ENCODE measurements at places on chromosomes 2 and 18.

GRCh38 chr2:102749938-102750337 is 11.9 kb upstream of the TMEM182 start:
- DNase-seq = no peak

DNA sequence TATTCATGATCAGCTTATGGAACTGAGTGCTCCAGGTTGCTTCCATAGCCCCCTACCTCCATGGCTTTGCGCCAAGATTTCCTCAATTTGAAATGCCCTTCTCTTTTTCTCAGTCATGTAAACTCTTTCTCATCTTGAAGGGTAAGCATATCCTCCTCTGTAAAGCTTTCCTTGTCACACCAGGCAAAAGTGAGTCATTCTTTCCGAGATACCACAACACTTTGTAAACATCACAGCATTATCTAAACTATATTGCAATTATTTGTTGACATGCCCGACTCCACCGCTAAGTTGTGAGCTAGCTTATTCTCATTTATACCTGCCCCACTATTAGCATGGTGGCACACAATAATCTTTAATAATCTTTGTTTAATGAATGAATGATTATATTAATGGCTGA is 419.5 kb upstream of the CHST9 start:
- no peak for DNase-seq

DNA sequence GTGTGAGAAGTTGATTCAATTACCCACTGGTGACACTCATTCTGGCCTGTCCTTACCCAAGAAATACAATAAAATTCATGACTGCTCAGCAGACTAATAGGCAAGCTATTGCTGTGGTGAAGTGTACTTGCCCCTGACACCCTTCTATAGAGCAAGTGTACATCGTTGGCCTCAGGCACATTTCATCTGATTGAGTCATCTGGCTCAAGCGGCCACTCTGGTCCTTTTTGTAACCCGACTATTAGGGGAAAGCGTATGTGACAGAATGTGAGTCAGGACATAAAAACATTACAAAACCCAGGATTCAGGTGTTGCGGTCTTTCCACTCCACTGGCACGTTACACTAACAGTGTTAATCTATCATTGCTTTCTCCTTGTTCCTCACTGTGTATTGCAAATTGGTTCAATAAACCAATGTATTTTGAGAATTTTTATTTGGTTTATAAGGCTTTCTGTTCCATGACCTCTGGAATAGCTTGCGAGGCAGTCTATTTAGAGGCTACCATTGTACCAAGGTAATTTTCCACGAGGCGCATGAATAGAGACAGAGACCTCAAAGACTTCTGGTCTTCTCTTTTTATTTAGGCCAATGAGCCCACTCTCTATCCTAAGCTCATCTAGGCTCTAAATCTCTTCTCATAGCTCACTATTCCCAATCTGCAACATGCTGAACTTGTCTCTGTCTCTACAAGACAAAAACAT is 10.2 kb upstream of the TTC32 start:
- no peak for DNase-seq

GRCh38 chr18:14927701-14928100 is 179.7 kb downstream of the ANKRD30B start:
- DNase-seq = no peak

- no peak for DNase-seq
These were observed 83.8 kb downstream of the MBD2 start for GRCh38 chr18:54140641-54141040.

- DNase-seq = no peak
These were observed 121.9 kb upstream of the MYT1L start for GRCh38 chr2:2452961-2453360.

GRCh38 chr2:137192366-137193310 is 427.3 kb downstream of the THSD7B start:
- no peak for DNase-seq

GRCh38 chr18:45050712-45051601 is 370.3 kb downstream of the SETBP1 start:
- no peak for DNase-seq

DNA sequence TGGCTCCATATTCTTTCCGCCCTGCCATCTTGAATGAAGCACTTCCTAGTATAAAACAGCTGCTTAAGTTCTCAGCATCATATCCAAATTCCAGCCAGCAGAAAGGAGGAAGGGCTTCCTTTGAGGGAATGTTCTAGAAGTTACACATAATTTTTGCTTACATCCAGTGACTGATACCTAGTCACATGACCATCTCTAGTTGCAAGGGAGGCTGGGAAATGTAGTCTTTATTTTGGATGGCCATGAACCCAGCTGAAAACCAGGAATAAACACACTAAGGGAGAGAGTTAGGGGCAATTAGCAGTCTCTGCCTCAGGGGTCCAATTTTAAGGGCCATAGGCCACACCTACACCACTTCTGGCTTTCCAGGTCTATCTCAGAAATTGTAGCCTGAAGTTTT is 57.8 kb upstream of the LMAN1 start:
- DNase-seq = no peak

- DNase-seq = no peak
These were observed 120.0 kb upstream of the RBMS1 start for GRCh38 chr2:160613466-160614153.

GRCh38 chr18:28712796-28713425 is 536.0 kb upstream of the CDH2 start:
- no peak for DNase-seq

DNA sequence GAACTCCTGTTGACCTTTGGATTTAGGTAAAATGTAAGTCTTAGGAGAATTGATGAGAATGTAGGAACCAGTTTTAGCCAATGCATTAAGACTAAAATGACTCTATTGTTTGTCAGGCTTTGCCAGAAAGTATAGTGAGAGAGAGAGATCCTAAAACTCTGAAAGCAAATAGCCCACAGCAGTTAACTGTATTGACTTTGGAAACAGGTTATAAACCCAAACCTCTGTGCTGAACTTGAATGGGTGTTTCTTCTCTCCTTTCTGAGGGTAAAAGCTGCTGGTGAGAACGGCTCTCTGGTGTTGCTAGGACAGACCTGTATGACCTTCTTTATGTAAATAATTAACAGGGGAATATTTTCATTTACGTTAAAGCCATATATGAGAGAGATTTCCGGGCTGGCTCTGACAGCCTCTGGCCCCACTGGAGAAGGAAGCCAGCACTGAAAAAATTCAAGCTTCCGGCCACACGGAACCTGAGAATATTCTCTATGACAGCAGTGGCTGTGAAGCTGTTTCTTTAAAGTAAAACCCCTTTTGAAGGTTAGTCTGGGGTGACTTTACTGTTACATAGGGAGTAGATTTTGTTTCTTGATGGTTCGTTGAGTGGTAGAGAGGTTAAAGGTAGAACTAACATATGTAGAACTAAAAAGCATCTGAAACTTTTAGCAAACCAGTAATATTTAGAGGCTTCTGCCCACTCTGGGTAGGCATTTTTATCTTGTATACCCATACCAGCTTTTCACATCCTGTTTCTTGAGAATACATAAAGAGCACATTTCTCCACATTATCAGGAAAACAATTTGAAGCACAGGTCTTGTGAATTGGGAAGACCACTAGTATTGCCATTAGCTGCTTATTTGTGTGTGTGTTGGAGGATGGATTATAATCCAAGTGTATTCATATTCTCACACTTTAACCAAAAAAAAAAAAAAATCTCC is 123.8 kb downstream of the SPTBN1 start:
- DNase-seq = no peak

- DNase-seq = no peak
These were observed 11.7 kb downstream of the COLEC11 start for GRCh38 chr2:3606370-3607201.

DNA sequence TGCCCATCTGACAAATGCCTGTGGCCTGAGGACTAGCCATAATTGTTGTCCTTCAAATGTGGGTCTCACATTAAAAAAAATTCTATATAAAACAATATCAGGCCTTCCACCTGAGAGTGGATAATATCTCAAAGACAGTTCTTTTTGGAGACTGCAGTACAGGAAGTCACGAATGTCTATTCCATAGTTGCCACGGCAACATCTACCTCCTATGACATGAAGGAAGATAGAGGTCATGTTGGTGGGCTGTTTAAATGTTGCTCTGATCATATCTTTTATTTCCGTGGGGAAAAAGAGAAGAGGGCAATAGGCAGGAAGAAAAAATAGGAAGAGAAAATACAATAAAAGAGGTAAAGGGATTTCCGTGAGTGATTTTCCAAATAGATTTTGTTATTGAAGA is 151.8 kb downstream of the ARL6IP6 start:
- no peak for DNase-seq

- DNase-seq = no peak
These were observed 312.3 kb upstream of the PIK3C3 start for GRCh38 chr18:41642756-41643155.

GRCh38 chr2:19120941-19121750 is 237.3 kb downstream of the OSR1 start:
- no peak for DNase-seq

GRCh38 chr2:100581277-100581612 is 18.5 kb downstream of the PDCL3 start:
- no peak for DNase-seq

DNA sequence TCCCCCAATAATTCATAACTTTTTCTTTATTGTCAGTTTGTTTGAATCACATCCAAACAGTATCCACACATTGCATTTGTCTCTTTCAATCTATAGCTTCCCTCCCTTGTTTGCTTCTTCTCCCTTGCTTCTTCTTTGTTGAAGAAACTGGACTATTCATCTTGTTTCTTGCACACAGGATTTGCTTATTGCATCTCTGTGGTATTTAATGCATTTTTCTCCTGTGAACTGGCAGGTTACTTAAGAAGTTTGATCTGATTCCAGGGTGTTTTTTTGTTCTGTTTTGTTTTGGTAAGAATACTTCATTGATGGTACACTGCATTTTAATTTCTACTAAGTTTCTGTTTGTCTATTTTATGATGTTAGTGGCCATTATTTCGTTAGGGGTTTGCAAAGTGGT is 166.8 kb downstream of the CAMKMT start:
- no peak for DNase-seq

DNA sequence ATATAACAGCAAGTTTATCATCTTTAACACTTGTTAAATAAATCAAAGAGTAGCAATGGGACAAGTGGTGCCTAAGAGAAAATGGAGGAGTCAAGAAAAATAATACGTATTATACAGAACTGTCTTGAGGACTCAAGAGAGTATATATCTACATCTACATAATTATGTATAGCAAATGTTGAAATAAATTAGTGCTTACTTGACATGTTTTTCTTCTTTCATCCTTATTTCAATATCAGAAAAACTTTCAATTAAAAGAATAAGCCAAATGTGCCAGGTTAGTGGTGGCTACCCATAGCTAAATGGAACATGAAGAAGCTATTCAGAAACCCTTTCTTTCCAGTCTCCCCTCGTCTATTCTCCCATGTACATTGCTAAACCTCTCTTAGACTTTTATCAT is 267.3 kb upstream of the SPOPL start:
- DNase-seq = no peak

DNA sequence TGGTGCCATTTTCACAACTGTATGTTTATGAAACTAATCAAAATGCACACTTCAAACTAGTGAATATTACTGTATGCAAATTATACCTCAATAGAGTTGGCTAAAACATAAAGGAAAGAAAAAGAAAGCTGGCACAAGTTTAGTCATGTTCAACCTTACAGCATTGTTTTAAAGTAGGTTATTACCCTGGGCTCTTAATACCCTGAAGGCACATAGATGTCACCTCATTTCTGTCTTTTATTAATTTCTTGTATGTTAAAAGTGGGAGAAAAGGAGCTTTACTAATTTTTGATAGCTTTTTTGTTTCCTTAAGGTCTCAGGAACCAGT is 32.7 kb downstream of the TMEM131 start:
- no peak for DNase-seq

DNA sequence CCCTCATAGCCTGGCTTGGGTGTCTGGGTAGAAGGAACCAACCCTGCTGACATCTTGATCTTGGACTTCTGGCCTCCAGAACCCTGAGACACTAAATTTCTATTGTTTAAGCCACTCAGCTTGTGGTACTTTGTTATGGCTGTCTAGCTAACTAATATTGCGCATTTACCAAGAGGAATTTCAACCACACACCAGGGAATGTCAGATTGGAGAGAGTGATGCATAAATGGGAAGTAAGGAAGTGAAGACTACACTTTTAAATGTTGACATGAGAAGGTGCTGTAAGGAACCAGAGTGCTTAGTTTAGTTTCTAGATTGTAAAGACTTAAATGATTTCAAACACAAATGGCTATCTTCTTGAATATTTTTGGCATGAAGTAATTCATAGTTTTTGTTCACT is 98.9 kb upstream of the ITGB6 start:
- DNase-seq = no peak

DNA sequence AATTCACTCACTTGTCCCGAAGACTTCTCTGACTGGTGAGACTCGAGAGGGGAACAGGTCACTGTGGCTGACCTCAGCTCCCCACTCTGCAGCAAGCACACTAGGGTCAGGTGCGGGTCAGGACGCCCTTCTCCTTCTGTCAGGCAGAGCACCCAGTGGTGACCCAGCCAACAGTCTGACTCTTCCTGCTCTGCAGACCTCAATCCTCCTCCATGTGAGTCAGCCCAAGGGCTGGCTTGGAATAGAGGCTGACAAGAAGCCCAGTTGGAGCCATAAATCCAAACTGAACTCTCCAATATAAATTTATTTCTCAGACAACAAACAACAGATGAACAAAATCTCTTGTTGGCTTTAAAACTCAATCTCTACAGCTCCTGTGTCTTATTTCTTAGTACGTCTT is 253.1 kb downstream of the SH3BP4 start:
- DNase-seq = no peak

- DNase-seq = peak; percentile 22
These were observed 1.4 kb downstream of the RNF138 start for GRCh38 chr18:32093102-32093511.

- no peak for DNase-seq
These were observed 73.5 kb downstream of the EMX1 start for GRCh38 chr2:72990695-72991438.

- no peak for DNase-seq
These were observed 6.2 kb downstream of the KCNIP3 start for GRCh38 chr2:95303191-95303919.

DNA sequence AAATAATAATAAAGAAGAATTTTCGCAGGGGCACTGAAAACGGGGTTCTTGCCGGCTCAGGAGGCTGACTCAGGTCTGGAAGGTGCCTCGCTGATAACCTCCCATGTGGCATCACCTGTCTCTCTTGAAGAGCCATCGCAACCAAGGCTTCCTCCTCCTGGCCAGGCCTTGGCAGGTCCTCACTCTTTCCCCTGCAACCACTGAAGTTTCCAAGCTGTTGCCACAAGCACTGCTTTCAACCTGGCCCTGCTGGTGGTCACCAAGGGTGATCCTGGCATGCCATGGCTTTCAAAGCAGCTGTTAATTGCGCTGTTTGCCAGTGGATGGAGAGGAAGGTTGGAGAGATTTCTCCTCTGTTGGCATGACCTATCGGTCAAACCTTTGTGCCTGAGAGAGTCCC is 163.6 kb upstream of the COPS8 start:
- no peak for DNase-seq

- DNase-seq = no peak
These were observed 30.4 kb downstream of the CTAGE1 start for GRCh38 chr18:22387364-22387763.

- DNase-seq = no peak
These were observed 326.2 kb downstream of the MYCN start for GRCh38 chr2:16266571-16266970.

- no peak for DNase-seq
These were observed 72.5 kb upstream of the SERPINE2 start for GRCh38 chr2:224111576-224111975.
